Activated CD4-positive, alpha-beta memory T cell treated with anti-CD3 and anti-CD28 coated beads for 36 hours (primary cell): ENCODE measurements at places on chromosomes 12 and 14. TPM values are rescaled to one million over a fixed set of nuclear protein-coding genes. Genes with fewer than 3 reads are reported as not detected.
A peak's percentile ranks its signal among the peaks of the same experiment; 100 is the strongest.

The LPAR5 gene
- 4.7 TPM for total RNA-seq

The OVCH1 gene
- total RNA-seq = not detected

DNA sequence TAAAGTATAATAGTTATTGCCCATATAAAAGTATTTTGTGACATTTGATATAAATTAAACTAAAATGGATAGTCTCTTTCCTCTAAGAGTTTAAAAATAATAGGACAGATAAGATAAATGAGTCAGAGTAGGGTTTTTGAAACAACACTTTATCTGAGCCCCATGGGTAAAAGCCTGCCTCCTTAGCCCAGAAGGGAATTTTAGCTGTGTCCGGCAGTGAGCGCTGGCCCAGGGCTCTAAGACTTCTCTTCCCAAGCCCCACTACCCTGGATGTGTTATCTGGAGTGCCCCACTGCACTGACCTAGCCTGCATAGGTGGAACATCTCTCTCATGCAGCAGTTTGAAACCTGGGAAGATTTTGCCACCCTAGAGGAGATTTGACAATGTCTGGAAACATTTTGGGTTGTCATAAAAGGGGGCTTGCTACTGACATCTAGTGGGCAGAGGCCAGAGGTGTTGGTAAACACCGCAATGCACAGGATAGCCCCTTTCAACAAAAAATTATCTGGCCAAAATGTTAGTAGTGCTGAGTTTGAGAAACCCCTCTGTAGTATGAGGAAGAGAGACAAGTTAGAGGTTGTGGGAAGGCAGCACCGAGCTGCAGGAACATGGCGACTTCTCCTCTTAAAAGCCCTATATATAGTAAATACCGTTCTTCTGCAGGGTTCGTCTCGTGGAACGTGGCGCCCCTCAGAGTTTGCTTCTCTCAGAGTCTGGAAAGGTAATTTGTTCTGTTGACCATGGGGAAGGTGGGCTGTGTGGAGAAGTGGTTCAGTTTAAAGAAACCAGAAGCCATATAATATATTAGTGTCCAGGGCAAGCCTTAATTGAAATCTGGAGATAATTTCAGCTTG lies 29.3 kb upstream of the ATF1 start:
- no peaks in the 10 kb centered on the region for H3K27me3 ChIP-seq
- peak; percentile 13 for DNase-seq
- no peaks in the 10 kb centered on the region for H3K4me1 ChIP-seq
- peaks cover 45% of the 10 kb centered on the region for H3K36me3 ChIP-seq
- H3K4me3 ChIP-seq = no peak overlapping the region

GRCh38 chr12:62724947-62725451 lies 210.0 kb downstream of the PPM1H start:
- no peaks in the 10 kb centered on the region for H3K36me3 ChIP-seq
- H3K4me3 ChIP-seq = no peak overlapping the region
- H3K27me3 ChIP-seq = peaks cover 2% of the 10 kb centered on the region
- H3K4me1 ChIP-seq = no peaks in the 10 kb centered on the region
- no peak for DNase-seq

GRCh38 chr12:120241561-120242274 lies 23.8 kb downstream of the PXN start:
- no peak for DNase-seq
- H3K27me3 ChIP-seq = no peaks in the 10 kb centered on the region
- peak overlapping the region; percentile 14 for H3K27ac ChIP-seq

DNA sequence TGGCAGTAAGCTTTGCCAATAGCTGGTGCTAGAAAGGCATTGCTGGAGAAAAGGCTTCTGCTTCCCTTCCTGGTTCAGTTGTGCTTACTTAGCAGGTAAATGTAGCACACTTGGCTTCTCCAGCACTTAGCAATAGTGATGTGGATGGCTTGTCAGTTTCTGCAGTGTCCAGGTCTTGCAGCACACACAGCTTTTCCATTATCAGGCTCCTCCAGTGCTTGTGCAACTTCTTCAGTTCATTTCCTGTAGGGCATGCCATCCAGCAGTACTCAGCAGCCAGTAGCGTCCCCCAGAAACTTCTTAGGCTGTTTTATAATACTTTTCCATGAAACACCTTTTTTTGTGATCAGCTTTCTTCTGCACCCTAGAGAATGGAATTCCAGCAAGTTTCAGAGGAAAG lies 154.6 kb downstream of the SLC6A15 start:
- no peak overlapping the region for H3K27ac ChIP-seq
- DNase-seq = no peak
- H3K36me3 ChIP-seq = no peaks in the 10 kb centered on the region
- no peaks in the 10 kb centered on the region for H3K4me1 ChIP-seq
- no peaks in the 10 kb centered on the region for H3K27me3 ChIP-seq

GRCh38 chr14:29097476-29097875 lies 330.9 kb downstream of the FOXG1 start:
- no peaks in the 10 kb centered on the region for H3K4me1 ChIP-seq
- no peak overlapping the region for H3K4me3 ChIP-seq
- H3K27me3 ChIP-seq = no peaks in the 10 kb centered on the region
- H3K36me3 ChIP-seq = no peaks in the 10 kb centered on the region
- no peak overlapping the region for H3K27ac ChIP-seq
- DNase-seq = no peak

DNA sequence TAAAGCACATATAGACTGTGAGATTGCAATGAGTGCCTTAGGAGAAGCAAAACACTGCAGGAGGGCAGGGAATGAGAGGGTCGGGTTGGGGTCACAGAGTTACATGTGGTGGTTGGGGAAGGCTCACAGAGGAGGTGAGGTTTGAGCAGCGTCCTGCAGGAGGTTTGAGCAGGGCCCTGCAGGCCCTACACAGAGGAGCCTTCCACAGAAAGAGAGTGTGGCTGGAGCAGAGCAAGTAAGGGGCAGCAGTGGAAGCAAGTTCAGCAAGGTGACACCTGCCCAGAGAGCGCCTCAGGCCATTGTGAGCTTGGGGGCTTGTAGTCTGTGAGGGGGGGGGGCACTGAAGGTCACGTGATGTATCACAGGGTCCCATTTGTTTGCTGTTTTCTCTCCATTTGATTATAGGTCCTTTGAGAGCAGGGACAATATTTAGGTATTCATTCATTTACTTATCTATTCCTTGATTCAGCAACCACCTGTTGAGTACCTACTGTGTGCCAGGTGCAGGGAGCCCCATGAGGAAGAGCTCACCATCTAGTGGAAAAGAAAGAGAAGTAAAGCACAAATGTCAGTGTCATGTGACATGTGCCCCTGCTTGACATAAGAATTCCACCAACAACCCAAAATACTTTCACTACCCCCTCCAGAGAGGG lies 56.6 kb downstream of the GALNT16 start:
- no peaks in the 10 kb centered on the region for H3K36me3 ChIP-seq
- no peak overlapping the region for H3K4me3 ChIP-seq
- peak; percentile 3 for DNase-seq
- peaks cover under 1% of the 10 kb centered on the region for H3K27me3 ChIP-seq
- H3K27ac ChIP-seq = no peak overlapping the region
- H3K4me1 ChIP-seq = no peaks in the 10 kb centered on the region

DNA sequence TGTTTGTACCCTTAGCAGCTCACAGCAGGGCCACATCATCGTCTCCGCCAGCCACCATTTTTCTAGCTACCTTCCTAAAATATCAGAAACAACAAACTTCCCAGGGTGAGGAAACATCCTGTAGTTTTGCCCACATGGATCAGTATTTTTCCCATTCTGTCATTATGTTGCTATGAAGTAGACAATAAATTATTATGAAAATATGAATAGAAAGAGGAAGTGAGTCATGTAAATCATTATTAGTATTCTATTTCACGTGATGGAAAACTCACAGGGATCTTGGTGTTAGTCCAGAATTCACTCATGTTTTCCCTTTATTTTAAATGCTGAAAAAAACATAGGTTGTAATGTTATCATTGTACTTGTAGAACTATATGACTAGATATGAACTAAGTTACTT lies 319.4 kb downstream of the SYT1 start:
- no peak overlapping the region for H3K27ac ChIP-seq
- H3K27me3 ChIP-seq = no peaks in the 10 kb centered on the region
- H3K4me3 ChIP-seq = no peak overlapping the region
- no peaks in the 10 kb centered on the region for H3K36me3 ChIP-seq

DNA sequence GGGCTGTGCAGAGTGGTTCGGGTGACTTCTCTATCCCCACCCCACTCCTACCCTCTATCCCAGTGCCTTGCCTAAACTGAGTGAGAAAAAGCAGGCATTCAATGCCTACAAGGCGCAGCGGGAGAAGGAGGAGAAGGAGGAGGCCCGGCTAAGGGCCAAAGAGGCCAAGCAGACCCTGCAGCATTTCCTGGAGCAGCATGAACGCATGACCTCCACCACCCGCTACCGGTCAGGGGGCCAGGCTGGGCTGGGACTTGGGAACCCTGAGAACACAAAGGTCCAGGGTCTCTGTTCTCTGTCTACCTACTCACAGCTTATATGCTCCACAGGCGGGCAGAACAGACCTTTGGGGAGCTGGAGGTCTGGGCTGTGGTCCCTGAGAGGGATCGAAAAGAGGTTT lies 11.7 kb downstream of the PRPF40B start:
- H3K27ac ChIP-seq = no peak overlapping the region
- H3K4me1 ChIP-seq = peaks cover 6% of the 10 kb centered on the region

DNA sequence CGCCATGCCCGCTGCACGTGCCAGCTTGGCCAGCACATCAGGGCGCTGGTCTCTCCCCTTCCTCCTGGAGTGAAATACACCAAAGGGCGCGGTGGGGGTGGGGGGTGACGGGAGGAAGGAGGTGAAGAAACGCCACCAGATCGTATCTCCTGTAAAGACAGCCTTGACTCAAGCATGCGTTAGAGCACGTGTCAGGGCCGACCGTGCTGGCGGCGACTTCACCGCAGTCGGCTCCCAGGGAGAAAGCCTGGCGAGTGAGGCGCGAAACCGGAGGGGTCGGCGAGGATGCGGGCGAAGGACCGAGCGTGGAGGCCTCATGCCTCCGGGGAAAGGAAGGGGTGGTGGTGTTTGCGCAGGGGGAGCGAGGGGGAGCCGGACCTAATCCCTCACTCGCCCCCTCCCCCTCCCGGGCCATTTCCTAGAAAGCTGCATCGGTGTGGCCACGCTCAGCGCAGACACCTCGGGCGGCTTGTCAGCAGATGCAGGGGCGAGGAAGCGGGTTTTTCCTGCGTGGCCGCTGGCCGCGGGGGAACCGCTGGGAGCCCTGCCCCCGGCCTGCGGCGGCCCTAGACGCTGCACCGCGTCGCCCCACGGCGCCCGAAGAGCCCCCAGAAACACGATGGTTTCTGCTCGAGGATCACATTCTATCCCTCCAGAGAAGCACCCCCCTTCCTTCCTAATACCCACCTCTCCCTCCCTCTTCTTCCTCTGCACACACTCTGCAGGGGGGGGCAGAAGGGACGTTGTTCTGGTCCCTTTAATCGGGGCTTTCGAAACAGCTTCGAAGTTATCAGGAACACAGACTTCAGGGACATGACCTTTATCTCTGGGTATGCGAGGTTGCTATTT lies 914 bp upstream of the CCND2 start:
- peak; percentile 85 for DNase-seq
- peak overlapping the region; percentile 97 for H3K4me3 ChIP-seq
- peak overlapping the region; percentile 99 for H3K27ac ChIP-seq
- H3K27me3 ChIP-seq = no peaks in the 10 kb centered on the region
- peaks cover 30% of the 10 kb centered on the region for H3K4me1 ChIP-seq
